Activated CD4-positive, alpha-beta T cell treated with anti-CD3 and anti-CD28 coated beads for 36 hours (primary cell): ENCODE measurements at places on chromosomes 11 and 22.

- peak; percentile 60 for DNase-seq
Observed at GRCh38 chr11:20112291-20113148, 47.8 kb downstream of the DBX1 start.

DNA sequence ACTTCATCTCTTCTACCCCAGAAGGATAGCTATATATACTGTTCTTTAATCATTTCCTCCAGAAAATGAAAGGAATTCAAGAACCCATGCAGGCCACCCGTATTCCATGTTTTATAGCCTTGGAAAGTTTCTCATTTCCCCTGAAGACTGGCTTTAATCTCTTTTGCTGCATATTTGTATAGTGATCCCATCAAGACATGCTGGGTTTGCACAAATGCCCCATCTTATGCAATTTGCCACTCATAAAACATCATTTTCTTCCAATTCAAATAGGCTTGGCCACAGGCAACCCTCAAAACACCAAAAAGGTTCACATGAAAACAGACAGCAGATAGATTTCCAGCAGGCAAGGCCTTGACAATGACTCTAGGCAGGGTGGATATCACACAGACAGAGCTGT is 28.3 kb upstream of the APOA1 start:
- DNase-seq, result no peak

DNA sequence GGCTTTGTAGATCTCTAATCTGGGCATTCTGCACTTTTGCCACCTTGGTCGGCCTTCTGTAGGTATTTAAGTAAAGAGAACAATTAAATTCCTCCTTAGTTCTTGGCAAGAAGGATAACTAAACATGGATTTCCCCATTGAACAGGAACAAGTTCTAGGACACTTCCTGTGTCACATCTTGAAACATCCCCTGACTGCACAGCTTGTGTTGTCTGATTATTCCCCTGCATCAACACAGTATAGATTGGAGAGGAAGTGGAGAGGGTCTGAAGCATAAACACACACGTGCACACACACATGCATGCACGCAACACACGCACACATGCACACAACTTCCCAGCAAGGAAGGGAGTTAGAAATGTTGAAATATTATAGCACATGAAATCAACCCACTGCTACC is 8.6 kb downstream of the ISX start:
- DNase-seq, result no peak

DNA sequence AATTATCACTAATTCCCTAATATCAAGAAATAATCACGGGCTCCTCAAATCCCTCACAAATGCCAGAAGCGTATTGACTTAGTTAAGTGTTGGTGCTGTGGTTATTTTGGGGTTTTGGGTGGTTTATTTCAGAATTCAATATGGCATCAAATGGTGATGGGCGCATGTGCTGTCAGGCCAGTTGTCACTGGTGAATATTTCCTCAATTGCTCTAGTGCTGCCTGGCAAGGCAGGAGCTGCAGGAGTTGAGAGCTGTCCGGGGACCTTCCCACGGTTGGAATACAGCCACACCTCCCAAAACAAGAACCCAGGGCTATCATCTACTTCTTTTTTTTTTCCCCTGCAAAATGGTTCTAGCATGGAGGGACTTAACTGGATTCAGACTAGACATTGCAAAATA is 10.3 kb downstream of the IGLL5 start:
- DNase-seq, result no peak

- no peak for DNase-seq
Observed at GRCh38 chr11:34795641-34796040, 120.5 kb downstream of the APIP start.

DNA sequence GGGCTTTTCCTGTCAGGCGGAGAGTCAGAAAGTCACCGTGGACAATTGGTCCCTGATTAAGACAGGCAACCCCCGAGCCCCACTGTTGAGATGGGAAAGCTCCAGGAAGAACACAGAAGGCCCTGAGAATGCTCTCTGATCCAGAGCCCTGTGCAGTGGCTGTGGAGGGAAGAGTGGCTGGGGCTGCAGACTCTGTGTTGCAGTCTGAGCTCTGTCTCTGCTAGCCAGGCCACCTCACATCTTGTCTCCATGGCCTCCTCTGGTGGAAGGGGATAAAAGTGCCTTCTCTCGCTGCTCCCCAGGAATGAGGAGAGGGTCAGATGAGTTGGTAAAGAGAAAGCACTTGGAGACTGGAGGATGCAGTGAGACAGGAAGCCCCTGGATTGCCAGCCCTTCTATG is 141.2 kb downstream of the CEP164 start:
- no peak for DNase-seq

DNA sequence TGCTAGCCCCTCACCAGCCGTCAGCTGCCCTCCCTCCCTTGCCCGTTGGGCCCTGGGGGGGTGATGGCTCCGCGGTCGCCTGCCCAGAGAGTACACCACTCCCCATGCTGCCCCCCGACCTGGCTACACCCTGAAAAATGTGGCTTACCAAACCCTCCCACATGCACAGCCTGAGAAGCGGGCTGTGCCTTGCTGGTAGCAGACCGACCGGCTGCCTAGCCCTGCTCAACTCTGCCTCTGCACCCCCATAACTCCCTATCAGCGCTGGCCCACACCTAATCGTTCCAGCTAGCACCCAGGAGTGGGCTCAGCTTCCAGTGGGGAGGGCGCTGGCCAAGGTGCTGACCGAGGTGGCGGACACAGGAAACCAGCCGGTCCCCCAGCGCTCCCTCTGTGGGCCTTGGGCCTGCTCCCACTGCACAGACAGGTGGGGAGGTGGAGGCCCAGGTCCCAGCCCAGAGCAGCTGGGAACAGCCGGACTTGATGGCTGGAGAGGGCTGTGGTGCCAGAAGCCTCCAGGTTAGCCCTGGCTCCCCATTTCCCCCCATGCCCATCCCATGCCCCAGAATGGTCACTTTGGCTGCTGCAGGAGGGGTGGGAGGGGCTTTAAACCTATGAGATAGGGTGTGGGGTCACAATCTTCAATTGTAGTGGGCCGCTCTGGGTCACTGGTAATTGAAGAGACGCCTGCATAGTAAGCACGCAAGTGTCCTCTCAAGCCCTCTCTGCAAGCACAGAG is 32.1 kb upstream of the PRODH start:
- DNase-seq, result peak; percentile 19

DNA sequence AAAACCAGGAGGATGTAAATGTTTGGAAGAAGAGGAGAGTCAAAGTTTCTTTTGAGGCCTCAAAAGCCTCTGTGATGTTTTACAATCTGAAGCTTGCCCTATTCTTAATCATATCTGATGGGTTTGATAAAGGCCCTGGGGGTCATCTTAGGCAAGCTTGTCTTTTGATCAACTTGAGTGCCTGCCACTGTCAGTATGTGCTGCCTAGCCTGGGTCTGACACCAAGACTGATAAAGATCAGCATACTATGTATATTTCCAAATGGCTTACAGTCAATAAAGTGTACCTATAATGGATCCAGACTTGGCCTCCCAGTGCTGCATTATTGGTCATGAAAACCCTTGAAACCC is 12.7 kb downstream of the EHF start:
- DNase-seq, result no peak

DNA sequence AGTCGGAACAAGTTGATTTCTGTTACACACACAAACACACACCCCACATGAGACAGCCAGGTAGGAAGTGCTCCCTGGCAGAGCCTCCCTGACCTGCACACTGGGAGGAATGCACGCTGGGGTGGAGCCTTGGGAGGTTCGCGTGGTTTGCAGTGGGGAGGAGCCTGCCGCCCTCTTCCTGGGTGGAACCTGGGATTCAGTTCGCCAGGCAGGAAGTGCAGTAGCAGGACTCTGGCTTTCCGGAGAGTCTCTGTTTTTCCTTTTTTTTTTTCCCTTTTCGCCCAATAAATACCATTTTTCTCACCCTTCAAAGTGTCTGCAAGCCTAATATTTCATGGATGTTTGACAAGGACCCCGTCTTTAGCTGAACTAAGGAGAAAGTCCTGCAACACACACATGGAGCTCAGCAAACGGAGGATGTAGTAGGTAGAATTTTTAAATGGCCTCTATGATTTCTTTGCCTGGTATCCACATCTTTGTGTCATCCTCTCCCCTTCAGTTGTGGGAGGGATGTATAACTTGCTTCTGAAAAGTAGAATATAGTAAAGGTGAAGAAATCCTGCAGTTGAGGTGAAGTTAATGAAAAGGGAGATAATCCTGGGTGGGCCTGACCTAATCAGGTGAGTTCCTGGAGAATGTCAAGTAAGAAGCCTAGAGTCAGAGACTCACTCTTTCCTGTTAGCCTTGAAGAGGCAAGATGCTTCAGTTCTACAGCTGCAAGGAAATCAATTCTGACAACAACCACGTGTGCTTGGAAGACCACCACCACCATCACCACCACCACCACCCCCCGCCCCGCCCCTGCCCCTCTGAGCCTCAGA is 72.9 kb downstream of the PIWIL4 start:
- no peak for DNase-seq

DNA sequence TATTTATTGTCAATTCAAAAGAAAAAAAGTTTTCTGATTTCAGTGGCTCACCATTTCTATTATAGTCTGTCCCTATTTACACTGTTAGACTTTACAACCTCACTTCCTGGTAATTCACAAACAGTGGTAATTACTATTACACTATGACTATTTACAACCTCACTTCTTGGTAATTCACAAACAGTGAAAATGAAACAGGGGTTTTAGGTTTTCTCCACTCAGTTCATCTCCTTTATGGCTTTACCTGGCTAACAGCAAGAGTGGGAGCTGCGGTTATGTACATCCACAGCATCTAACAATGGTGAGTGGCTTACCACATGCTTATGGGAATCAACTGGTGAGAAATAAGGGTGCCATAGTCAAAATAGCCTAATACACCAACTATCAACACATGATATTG is 166.4 kb downstream of the CASP12 start:
- DNase-seq, result peak; percentile 7

- no peak for DNase-seq
Observed at GRCh38 chr11:119789766-119790407, 60.9 kb upstream of the NECTIN1 start.
